ENCODE measurements at places on chromosomes 11 and 22. TPM values are rescaled to one million over a fixed set of nuclear protein-coding genes. Genes with fewer than 3 reads are reported as not detected.

GRCh38 chr11:102279641-102280170 is 37.6 kb upstream of the BIRC3 start:
- DNase-seq: peak; percentile 48

- DNase-seq: no peak
Measured at GRCh38 chr11:104410336-104410735, 246.4 kb upstream of the PDGFD start.

- DNase-seq: no peak
Measured at GRCh38 chr11:31824879-31825837, 14.0 kb upstream of the PAX6 start.

Gene MS4A4A
- total RNA-seq: 28.9 TPM

Gene GLYATL2
- total RNA-seq: 19.0 TPM

DNA sequence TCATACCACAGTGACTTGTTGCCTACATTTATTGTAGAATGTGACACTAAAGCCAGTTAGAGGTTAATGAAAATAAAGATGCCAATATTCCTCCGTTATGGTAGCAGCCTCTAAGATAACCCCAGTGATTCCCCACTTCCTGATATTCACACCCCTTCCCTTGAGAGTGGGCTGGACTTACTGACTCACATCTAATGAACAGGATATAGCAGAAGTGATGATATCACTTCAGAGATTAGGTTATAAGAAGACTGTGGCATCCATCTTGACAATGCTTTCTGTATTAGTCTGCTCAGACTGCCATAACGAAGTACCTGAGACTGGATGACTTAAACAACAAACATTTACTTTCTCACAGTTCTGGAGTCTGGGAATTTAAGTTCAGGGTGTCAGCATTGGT is 149.6 kb upstream of the MTNR1B start:
- no peak for DNase-seq

GRCh38 chr11:112837162-112837826 is 123.9 kb upstream of the NCAM1 start:
- DNase-seq: no peak

Gene RIBC2
- total RNA-seq: 2.9 TPM

DNA sequence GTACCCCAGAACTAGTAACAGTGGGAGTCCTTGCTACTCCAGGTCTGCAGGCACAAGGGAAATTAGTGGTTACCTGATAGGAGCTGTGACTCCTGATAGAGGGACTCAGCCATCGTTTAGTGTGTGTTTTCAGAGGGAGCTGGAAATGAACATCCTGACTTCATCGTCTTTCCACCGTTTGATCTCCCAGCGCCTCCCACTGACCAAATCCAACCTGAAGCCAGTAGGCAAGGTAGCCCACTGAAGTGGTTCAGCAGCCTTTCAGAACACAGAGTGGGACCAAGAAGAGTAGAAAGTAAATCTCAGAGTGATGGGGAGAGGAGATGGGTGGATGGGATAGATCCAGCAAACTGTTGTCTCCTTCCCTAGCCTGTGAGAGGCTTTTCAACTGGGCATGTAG is 385.9 kb downstream of the INSC start:
- DNase-seq: no peak

DNA sequence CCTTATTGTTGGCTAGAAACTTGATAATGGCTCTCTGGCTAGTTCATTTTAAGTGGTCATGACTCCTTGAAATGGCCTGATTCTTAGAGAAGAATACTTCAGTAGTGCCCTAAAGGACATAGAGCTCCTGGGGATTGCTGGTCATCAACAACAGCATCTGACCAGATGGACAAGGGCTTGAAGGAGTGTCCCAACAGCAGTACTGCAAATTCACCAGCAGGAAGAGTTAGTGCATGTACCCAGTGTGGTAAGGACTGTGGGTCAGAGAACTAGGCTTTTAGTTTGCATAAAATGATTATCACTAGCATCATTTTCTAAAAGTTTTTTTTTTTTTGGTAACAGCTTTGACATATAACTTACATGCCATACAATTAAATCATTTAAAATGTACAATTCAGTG is 39.5 kb upstream of the CUL5 start:
- DNase-seq: no peak

Gene CHRM4
- not detected for total RNA-seq

GRCh38 chr11:17839450-17839849 is 104.9 kb downstream of the KCNC1 start:
- DNase-seq: no peak

- DNase-seq: no peak
Measured at GRCh38 chr11:16406226-16406625, 49.9 kb upstream of the SOX6 start.

DNA sequence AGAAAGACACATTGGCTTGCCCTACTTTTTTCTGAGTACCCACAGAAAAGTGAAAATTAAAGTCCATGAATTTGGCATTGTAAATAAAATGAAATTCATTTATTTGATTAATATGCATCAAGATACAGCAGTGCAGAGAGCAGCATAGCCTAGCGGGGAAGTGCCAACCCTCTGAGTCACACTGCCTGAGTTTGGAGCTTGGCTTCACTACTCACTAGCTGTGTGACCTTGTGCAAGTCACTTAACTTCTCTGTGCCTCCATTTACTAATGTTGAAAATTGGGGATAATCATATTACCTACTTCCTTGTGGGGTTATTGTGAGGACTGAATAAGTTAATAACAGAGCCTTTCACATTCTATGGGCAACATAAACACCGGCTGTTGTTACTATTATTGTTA is 111.5 kb upstream of the CSNK2A3 start:
- DNase-seq: no peak

- peak; percentile 65 for DNase-seq
Measured at GRCh38 chr11:85752890-85753581, 57.9 kb downstream of the SYTL2 start.

Gene RPS19BP1
- total RNA-seq: 76.9 TPM

GRCh38 chr22:44292521-44292920 is 20.2 kb downstream of the SHISAL1 start:
- no peak for DNase-seq

DNA sequence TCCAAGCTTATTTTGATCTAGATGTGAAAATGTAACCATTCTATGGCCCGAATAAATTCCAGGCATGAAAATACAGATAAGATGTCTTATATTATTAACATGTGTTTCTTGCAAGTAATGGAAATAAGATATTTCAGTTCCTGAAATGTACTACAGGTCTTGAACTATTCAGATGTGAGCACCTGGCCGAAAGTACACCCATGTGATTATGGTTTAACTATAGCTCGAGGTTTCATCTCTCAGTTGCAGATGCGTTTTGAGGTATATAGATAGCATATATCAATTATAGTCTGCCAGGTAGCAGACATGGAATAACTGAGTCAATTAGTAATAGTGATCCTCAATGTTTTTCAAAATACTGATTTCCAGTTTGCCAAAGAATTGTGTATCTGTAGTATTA is 68.3 kb downstream of the DDIAS start:
- DNase-seq: no peak

Gene HSPB2
- 3.9 TPM for total RNA-seq

- DNase-seq: no peak
Measured at GRCh38 chr11:127273593-127274327, 273.2 kb upstream of the KIRREL3 start.

DNA sequence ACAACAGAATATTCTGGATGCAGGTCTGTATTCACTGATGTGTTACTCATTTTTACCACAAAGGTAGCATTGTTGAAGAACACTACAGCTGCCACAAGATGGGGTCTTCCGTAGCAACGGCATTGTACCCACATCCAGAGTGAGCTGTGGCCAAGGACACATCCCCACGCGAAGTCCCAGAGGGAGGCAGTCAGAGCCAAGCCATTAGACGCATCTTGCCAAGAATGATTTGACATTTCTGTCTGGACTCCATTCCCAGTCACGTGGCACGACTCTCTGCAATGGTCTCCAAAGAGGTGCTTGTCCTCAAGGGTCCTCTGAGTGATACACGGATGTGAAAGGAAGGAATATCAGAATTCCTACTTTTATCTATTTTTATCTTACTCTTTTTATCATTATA is 15.5 kb downstream of the OPCML start:
- no peak for DNase-seq

DNA sequence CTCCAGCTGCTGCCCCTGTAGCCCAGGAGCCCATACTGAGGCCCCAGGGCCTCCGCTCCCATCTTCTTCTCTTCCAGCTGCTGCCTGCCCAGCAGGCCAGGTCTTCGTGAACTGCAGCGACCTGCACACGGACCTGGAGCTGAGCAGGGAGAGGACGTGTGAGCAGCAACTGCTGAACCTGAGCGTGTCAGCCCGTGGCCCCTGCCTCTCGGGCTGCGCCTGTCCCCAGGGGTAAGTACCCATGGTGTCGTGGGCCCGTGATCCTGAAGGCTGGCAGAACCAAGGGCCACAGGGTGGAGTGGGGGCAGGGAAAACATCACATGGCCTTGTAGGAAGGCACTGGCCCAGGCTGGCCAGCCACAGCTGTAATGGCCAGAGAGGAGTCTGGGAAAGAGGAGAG is 31.2 kb downstream of the OTOG start:
- no peak for DNase-seq

GRCh38 chr11:71311928-71312510 is 59.6 kb upstream of the SHANK2 start:
- DNase-seq: no peak

DNA sequence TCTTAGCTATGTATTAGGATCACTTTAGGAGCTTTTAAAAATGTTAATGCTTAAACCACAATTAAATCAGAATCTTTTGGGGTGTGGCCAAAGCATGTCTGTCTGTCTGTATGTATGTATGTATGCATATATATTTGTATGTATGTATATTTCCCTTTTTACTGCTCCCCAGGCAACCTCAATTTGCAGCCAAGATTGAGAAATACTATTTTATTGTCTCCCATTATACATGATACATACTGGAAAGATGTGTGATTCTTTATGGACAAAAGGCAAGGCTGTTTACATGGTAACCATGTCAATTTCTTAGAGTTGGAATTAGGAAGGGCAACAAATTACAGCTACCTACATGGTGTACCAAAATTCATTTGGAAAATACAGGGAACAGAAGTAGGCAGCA is 783.6 kb downstream of the ETS1 start:
- no peak for DNase-seq

DNA sequence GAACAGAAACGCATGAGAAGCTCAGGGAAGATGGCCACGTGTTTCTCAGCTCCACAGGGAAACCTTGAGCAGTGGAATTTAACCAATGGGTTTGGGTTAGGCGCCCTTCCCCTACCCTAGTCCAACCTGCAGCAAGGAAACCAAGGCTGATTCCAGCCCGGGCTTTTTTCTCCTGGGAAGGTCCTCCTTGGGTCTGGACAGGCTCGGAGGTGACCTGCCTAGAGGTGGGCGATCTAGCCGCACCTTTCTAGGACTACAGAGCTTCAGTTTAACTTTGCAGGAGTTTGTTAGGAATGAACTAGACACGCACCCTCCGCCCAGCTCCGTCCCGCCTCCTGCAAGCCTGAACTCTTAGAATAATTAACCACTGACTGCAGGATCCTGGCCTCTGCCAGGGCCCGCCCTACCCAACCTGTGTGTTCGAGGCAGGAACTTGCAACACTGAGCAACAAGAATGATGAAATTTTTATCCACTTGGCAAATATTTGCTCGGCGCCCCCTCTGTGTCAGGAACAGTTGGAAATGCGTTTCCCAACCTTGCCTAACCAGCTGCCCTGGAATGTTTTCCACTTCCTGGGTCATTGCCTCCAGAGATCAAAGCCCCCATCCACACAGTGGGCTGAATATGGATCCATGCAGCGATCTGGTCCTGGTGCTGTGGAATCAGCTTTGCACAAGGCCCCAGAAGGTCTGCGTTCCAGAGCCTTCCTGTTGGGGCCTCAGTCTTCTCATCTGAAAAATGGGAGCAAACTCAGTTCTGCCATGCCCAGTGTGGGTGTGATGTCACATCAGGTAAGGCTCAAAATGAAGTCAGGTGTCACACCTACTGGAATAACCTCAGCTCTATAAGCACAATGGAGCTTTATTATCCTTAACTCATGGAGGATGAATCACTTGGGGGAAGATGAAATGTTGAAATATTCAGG is 13.3 kb downstream of the MPST start:
- peak; percentile 88 for DNase-seq

- DNase-seq: no peak
Measured at GRCh38 chr22:50261615-50262459, at the start of gene MAPK12. Gene MAPK12, minus strand, starts transcription at chr22:50261683. Its CDS starts 174 bp downstream, at chr22:50261509.

Gene ISX
- total RNA-seq: not detected

GRCh38 chr22:41911001-41911611 is 3.8 kb downstream of the SHISA8 start:
- no peak for DNase-seq

- DNase-seq: no peak
Measured at GRCh38 chr11:12186701-12187100, 76.3 kb downstream of the MICAL2 start.

- DNase-seq: no peak
Measured at GRCh38 chr11:94449437-94449836, 44.2 kb downstream of the MRE11 start.

GRCh38 chr11:93563857-93564256 is 20.7 kb upstream of the SMCO4 start:
- no peak for DNase-seq

Gene ACAD8
- 29.7 TPM for total RNA-seq

Gene MPPED2
- 5.6 TPM for total RNA-seq

GRCh38 chr11:10511181-10511621 is 29.8 kb downstream of the RNF141 start:
- DNase-seq: no peak

Gene DDX10
- total RNA-seq: 18.4 TPM

Gene AQP11
- 5.5 TPM for total RNA-seq

DNA sequence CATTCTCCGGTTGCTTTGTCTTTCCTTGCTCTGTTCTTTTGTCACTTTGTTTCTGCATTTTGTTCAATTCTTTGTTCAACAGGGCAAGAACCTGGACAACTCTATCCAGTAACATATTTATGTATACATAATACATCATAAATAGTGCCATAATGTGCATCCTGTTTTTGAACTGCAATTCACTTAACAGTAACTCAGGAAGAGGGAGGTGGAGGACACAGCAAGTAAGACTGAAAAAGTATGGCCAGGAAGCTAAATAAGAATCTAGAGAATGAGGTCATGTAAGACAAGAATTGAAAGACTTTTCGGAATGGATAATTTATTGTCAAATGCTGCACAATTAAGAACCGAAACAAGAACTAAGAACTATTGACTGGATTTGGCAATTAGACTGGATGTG is 29.2 kb upstream of the CHORDC1 start:
- no peak for DNase-seq

GRCh38 chr22:37784829-37785495 is 22.8 kb upstream of the GCAT start:
- peak; percentile 69 for DNase-seq

DNA sequence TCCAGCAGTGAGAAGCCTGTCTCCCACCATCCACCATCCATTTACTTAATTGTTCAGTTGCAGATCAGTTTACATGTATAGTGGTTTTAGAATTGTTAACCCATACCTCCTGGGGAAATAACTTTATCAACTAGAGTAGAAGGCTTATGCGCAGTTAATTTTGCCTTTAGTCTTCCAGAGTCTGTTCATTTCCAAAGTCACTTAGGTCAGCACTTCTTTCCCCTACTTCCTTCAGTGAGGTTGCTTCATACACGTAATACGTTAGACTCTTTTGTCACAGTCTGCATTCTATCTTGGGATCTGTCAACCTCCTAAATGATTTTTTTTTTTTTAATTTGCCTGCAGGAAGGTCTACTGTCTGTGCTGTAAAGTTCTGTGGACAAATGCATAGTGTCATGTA is 495.6 kb upstream of the ISX start:
- DNase-seq: no peak

GRCh38 chr11:62892077-62892922 is 11.6 kb downstream of the SLC3A2 start:
- no peak for DNase-seq

Gene C11orf87
- total RNA-seq: not detected

All from mucosa of gallbladder (tissue), 1 donor.